ENCODE measurements at places on chromosomes 1 and 21.

GRCh38 chr1:59105548-59106507 lies 191.1 kb upstream of the FGGY start:
- no peak for DNase-seq

DNA sequence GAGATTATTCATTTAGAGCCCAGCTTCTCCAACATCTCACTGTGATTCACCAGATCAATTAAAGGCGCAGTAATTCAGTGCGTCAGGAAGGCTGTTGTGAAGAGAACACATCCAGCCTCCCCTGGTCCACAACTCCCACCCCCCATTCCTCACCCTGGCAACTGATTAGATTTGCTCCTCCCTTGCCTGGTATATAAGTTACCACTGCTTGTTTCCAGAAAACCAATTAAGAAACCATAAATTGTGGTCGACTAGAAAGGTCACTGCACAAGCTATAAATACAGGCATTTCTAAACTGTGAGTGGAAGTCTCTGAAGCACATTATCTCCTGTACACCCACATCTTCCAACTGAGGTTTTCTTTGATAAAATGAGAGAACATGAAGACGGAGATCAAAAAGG lies 41.9 kb downstream of the FAM163A start:
- DNase-seq: no peak

DNA sequence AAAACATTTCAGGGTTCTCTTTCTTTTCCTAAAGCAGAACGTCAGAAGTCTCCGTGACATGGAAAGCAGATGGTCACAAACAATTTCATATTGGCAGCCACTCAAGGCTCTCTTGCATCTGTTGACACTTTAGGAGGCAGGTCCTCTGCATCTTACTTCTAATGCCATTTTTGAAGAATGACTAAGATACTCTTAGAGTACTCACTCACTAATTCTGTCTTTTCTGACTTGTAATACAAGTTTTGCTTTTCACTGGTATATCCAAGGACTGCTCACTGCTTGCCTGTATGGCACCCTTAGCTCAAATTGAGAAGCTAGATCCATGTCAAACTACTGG lies 68.3 kb downstream of the PRRX1 start:
- DNase-seq: no peak

- DNase-seq: no peak
Observed at GRCh38 chr1:99315305-99315704, 51.0 kb downstream of the PLPPR4 start.

GRCh38 chr1:153533689-153534201 lies 2.0 kb downstream of the S100A6 start:
- DNase-seq: no peak

- no peak for DNase-seq
Observed at GRCh38 chr1:109664671-109665070, 3.2 kb upstream of the GSTM2 start.

- DNase-seq: no peak
Observed at GRCh38 chr21:29194847-29195246, 64.4 kb downstream of the MAP3K7CL start.

- DNase-seq: no peak
Observed at GRCh38 chr1:223770621-223771315, 58.4 kb downstream of the CAPN2 start.

- DNase-seq: no peak
Observed at GRCh38 chr1:33322870-33323585, 2.1 kb upstream of the A3GALT2 start.

- no peak for DNase-seq
Observed at GRCh38 chr1:58739856-58740466, 40.1 kb upstream of the MYSM1 start.

DNA sequence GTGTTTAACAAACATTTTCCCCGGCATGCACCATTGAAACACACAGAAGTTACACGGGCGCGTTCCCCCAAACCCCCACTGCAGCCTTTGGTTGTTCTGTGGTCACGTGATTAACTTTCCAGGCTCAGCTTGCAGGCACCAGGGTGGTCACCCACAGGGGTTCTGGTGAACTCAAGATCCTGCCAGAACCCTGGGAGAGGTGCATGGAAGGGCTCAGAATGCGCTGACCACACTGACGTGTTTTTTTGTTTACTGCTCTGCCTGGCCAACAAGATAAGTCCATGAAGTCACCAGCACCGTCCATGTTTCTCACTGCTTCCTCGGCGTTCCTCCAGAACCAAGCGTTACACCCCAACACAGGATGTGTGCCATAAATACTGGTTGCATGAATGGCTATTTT lies 229.5 kb upstream of the VAMP3 start:
- DNase-seq: no peak

DNA sequence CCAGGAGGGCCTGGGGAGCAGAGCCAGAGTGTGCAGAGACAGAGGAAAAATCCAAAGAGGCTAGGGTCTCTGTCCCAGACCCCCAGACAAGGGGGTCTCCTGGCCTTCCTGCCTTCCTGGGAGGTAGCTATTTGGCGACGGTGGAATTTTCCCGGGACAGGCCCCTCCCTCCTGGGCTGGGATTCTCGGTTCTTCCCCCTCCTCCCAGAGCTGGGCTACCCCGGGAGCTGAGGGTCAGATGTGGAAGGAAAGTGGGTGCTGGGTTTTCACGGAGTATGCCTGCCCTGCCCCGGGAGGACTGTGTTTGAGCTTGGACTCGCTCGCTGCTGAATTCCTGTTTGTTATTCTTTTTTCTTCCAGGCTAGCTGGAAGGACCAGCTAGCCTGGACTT lies 759 bp downstream of the AMPD2 start:
- no peak for DNase-seq

DNA sequence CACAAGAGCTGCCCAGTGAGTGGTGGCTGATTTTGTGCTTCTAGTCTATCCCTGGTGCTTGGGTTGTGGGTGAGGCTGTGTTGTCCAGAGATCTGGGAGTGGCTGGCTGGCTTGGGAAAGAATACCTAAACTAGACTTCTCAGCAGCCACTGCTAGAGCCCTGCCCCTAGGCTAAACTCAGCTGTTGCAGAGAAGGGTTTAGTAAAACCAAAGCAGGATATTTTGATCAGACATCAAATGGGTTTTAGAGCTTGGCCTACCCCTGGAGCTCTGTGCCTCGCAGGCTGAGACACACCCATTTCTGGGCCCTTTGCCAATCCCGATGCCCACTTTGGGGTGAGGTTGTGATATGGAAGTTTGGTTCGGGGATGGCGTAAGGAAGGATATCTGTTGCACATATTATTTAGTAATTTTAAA lies 88.5 kb downstream of the UCK2 start:
- DNase-seq: no peak

DNA sequence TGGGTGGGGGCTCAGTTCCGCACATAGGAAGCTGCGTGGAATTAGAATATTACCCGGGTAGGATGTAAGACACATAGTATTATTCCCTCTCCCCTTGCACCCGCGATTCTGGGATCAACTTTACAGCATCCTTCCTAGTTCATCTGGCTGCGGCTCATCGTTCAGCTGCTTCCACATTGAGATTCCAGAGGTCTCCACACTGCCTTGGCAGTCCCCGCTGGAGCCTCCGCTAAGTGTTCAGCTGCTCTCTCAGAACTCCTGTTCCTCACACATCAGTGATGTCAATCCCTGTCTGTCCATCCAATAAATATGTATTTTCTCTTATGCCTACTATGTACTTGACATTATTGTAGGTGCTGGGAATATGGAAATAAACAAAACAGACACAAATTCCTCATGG lies 135.6 kb upstream of the SYT6 start:
- DNase-seq: no peak

GRCh38 chr1:181789395-181789794 lies 272.1 kb downstream of the ZNF648 start:
- no peak for DNase-seq

DNA sequence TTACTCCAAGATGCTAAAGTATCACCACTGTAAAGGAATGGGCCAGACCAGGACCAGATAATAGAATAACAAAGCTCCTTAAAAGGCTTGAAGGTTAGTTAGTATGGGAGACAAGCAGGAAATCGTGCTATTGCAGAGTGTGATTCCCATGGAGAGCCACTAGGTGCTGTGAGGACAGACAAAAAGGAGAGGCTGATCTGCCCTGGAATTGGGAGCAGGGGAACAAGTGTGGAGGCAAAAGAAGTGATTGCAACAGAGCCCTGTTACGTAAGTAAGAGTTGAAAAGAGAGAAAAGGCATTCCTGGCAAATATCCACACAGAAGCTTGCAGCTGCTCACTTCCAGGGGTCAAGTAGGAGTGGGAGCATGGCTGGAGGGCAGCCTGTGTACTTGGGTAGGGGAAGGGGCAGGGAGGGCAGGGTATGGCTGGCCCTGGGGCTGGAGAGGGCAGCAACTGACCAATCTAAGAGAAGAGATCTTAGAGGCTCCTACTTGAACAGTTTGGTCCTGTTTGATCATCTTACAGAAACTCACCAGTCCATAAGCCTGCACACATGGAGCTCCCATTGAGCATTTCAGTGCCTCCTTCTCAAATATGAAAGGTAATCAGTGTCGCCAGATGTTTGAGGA lies 207.7 kb upstream of the GJB5 start:
- no peak for DNase-seq

DNA sequence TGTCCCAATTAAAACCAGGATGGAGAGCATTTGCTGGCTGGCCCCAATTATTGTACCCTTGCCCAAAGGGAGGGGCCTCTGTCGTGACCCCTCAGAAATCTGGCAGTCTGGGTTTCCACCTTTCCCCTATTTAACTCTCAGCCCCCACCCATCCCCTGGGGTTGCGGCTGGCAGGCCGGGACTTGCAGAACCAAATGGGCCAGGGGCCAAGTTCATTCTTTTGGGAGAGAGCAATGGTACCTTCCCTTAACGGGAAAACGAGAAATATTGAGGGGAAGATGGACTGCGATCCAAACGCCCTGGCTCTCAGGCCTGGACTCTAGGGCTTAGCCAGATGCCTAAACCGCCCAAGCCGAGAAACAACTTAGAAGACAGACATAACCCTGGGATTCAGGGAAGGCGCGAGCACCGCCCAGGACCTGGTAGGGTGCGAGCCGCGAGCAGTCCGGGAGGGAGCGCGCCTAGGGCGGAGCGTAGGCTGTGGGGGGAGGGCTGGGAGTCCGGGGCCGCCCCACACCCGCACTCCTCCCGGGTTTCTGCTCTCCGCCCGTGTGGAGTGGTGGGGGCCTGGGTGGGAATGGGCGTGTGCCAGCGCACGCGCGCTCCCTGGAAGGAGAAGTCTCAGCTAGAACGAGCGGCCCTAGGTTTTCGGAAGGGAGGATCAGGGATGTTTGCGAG lies at the start of gene SLC27A3:
Gene SLC27A3 (plus strand): TSS at position 628 of the 678 bp plus-strand sequence. CDS start 91 bp downstream, outside the sequence.
- DNase-seq: peak; percentile 44

GRCh38 chr1:116314305-116314919 lies 58.6 kb upstream of the ATP1A1 start:
- no peak for DNase-seq

DNA sequence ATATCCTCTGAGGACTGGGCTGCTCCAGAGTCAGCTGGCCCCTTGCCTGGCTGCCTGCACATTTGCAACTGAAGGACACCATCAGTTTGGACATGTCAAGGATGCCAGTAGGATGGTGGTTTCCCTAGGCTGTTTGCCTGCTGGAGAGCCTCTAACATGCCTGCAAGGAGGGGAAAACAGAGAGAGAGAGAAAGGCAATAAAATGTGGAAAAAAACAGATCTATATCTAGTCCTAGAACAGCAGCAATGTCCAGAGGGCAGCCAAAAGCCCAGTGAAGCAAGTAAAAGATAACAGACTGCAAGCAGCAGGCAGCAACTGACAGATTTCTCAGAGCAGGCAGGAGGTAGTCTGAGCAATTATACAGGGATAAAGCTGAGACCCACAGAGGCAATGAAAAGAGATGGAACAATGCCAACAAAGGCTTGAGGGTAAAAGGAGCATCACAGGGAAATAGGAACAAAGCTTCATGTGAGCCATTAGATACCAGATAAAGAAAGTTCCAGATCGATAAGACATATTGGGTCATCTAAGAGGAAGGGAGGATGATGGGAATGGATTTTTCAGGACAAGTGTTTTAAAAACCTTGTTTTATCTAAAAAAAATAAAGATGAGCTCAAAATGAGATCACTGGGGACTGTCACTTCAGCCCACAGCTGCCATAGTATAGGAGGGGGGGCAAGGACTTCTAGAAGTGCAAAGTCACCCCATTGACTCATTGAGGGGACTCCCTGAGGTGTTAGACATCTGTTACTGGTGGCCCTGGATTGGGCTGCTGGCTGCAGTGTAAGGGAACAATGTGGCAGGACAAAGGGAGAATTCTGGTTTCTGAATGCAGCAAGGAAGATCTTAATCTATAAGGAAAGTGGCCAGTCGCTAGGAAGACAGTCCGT lies 38.6 kb upstream of the GADD45A start:
- no peak for DNase-seq

DNA sequence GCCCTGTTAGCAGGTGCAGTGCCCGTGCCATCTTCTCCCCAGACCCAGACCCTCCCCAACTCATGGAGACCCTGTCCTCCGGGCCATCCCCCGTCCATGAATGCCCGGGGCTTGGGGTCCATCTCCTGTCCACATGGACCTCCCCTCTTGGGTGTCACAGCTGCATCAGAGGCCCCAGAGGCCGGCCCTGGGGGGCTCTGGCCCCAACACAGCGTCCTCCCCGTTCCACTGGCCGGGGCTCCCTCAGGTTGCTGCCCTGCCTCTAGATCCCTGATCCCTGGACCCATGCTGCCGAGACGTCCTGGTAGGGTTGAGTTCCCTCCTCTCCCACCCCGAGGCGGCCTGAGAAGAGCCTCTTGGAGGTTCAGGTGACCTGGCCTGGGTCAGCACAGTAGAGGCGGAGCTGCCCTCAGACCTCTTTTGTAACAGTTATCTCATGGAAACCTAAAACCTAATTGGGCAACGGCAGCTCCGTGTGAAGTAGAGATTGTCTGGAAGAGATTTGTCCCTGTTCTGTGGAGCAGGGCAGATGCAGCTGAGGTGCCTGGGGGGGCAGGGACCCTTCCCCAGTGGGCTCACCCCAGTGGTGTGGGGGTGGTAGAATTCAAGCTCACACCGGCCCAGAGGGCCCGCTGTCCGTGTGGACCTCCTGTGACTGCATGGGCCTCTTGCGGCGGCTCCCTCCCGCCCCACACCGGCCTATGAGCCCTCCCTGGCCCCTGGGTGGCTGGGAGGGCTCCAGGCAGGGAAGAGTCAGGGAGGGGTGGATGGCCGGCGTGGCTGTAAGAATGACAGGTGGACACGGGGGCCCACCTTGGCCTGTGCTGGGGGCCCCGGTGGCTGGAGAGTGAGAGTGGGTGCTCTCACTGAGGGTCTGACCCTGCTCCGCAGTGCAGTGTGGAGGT lies 56.1 kb downstream of the SKI start:
- no peak for DNase-seq

GRCh38 chr1:33402206-33402605 lies 28.7 kb downstream of the PHC2 start:
- no peak for DNase-seq

GRCh38 chr1:89631816-89632656 lies 884 bp upstream of the LRRC8C start:
- no peak for DNase-seq

- no peak for DNase-seq
Observed at GRCh38 chr1:79726321-79726720, 719.8 kb upstream of the ADGRL4 start.

- DNase-seq: peak; percentile 56
Observed at GRCh38 chr21:25456672-25457071, 150.6 kb downstream of the MRPL39 start.

- no peak for DNase-seq
Observed at GRCh38 chr1:177809819-177810218, 160.0 kb downstream of the SEC16B start.

GRCh38 chr1:232150770-232151548 lies 479.0 kb downstream of the SIPA1L2 start:
- no peak for DNase-seq

- no peak for DNase-seq
Observed at GRCh38 chr1:169648187-169648586, 18.3 kb upstream of the SELP start.

Measured in activated CD4-positive, alpha-beta T cell treated with anti-CD3 and anti-CD28 coated beads, Interleukin-2, amount 50 U/mL, for 48 hours (primary cell).